ENCODE measurements at places on chromosomes 5 and 9.

- DNase-seq: no peak
Observed at GRCh38 chr5:139694556-139695177, 46.5 kb downstream of the CXXC5 start.

GRCh38 chr5:10151656-10152055, 98.0 kb downstream of the ATPSCKMT start:
- DNase-seq: no peak

GRCh38 chr9:13122756-13123369, 156.6 kb downstream of the MPDZ start:
- DNase-seq: no peak

DNA sequence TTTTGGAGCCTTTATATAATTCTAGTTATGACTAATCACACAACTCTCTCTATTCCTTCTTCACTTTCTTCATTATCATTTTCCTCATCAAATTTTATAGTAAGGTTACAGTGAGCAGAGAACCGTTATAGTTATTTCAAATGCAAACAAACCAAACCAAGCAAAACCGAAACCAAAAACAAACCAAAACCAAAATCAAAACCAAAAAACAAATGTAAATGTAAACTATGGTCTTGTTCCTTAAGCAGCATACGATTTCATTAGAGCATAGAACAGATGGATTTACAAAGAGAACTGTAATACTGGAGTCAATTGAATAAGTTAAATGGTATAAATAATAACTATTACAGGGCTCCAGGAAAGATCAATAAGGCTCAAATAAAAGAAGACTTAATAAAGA, 447.1 kb downstream of the LRRC70 start:
- no peak for DNase-seq

DNA sequence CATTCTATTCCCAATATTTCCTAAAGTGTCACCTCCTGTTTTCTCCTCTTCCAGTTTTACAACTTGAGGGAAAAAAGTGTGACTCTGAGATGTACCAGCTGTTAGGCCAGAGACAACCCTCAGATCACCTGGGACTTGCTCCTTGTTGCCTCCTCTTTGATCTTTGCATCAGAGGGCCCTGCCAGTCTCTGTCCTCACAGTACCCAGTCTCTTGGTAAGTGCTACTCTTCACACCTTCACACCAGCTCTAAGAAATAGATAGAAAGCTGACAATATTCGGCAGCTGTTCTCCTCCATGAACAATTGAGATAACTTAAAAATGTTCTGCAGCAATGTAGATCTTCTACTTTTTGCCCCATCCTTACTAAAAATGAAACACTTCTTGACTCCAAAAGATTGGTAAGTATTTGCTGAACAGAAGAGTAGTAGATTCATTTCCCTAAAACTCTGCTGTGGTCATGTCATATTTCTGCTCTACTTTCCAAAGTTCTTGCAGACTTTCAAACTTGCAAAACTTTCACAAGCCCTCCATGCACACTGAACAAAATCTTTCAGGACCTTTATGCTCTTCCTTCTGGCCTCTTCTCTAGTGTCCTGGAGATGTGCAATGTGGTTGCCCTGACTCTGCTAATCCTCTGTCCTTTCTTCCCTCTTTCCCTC, 188.6 kb downstream of the SNX18 start:
- no peak for DNase-seq

- DNase-seq: no peak
Observed at GRCh38 chr5:121693864-121694263, 157.8 kb upstream of the FTMT start.

DNA sequence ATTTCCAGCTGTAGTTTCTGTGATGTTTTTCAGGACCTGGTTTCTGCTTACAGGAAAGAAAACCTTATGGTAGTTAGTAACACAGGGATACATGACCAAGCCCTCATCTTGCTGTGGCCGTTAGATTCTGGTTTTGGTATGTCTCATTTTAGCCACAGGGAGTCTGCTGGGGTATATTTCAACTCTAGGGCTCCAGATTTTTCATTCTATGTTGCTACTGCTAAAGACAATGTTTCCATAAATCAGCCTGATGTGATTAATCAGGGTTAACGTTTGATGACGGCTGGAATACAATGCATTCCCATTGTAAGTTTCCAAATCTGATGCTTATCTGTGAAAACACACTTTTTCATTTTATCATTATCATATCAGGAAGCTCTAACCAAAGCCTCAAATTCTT, 48.2 kb downstream of the P4HA2 start:
- no peak for DNase-seq

GRCh38 chr9:128892221-128892921, 10.4 kb downstream of the LRRC8A start:
- no peak for DNase-seq
